Adrenal gland (tissue), 19 donors: ENCODE measurements at places on chromosomes 5 and 9. TPM values are rescaled to one million over a fixed set of nuclear protein-coding genes. Genes with fewer than 3 reads are reported as not detected.

The SPINK7 gene
- not detected for total RNA-seq

The C5orf24 gene
- total RNA-seq = 41.4 TPM

DNA sequence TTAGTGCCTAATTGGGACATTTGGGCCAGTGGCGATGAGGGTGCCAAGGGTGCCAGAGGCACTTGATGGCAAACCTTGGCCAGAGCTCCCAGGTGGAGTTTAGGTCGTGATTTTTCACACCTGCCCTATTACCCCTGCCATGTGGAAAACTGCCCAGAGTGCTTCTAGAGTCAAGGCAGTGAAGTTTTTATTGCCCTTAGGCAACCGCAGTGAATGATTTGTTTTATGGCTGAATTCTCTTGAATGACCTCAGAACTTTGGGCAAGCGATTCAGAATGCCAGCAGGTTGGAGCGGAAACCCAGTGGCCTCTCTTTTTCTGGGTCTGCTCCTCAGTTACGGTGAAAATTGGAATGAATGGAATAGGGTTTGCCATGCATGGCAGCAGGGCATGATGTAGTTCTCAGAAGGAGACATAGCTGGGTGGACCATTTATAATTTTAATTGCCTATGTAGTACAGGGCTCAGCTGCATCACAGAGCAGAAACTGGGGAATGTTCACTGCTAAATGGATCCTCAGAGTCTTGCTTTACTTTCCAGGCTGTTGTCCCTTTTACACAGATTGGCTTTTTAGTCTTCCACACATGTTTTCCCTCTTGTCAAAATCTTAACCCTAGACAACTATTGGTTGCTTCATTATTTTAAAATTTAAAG lies 820.0 kb upstream of the SEMA6A start:
- DNase-seq = no peak
- H3K4me1 ChIP-seq = no peaks in the 10 kb centered on the region
- no peaks in the 10 kb centered on the region for H3K27me3 ChIP-seq

DNA sequence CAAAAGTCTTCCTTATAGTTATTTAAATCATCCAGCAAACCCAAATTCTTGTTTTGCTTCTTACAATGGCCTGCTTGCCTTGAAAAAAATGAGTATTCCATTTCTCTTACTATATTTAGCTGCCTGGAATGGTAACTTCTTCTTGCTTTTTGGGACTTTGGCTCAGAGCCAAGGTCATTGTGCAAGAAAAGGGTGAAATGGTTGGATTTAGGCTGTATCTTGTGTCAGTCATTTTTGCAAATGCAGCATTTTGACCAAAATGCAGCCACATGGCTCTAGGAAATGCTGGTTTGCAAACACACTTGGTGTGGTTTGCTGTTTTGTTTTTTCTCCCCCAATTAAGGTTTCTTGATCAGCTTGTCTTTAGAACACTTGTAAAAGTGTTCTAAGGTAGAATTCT lies 133.3 kb upstream of the ELL2 start:
- peak; percentile 30 for DNase-seq
- H3K4me3 ChIP-seq = no peak overlapping the region
- H3K27ac ChIP-seq = no peak overlapping the region
- H3K36me3 ChIP-seq = no peaks in the 10 kb centered on the region

The PPP3R2 gene
- total RNA-seq = not detected
